Stimulated activated CD4-positive, alpha-beta T cell treated with anti-CD3 and anti-CD28 coated beads, Interleukin-4, amount 100 ng/mL, for 4 hours (primary cell): ENCODE measurements at places on chromosomes 11 and 22.

- no peak for DNase-seq
These were observed 653 bp downstream of the IL18BP start for GRCh38 chr11:71999362-71999761.

GRCh38 chr11:69211540-69211919, 55.8 kb downstream of the SMIM38 start:
- no peak for DNase-seq

DNA sequence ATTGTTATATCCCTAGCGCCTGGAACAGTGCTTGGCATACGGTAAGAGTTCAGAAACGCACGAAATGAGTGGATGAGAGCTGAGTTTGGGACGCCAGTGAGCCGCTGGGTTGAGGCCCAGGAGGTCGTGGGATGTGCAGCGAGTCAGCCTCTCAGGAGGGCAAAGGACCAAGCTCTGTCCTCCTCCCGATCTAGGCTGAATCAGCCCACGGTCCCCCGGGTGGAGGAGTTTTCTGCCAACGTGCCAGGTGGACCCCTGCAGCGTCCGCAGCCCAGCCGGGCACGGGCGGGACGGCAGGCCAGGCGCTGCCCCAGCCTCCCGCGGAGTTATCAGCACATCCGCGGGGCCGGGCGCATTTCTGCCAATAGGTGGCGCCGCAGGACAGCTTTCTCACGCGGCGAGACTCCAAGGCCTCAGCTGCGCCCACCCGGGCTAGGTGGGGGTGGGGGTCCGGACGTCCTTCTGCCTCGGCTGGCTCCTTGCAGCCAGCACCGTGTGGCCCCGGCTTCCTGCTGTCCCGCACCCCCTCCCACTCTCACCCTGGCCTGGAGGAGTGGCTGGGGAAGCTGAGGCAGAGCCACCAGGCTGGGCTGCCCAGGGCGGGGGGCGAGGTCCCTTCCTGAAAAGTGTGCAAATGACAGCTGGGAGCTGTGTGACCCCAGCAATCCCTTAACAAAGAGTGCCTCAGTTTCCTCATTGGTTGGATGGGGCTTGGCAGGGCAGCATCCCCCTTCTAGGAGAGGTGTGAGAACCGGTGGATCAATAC, 2.2 kb upstream of the RPS19BP1 start:
- DNase-seq: peak; percentile 86

GRCh38 chr11:67412495-67413179, 2.8 kb upstream of the CARNS1 start:
- DNase-seq: no peak

DNA sequence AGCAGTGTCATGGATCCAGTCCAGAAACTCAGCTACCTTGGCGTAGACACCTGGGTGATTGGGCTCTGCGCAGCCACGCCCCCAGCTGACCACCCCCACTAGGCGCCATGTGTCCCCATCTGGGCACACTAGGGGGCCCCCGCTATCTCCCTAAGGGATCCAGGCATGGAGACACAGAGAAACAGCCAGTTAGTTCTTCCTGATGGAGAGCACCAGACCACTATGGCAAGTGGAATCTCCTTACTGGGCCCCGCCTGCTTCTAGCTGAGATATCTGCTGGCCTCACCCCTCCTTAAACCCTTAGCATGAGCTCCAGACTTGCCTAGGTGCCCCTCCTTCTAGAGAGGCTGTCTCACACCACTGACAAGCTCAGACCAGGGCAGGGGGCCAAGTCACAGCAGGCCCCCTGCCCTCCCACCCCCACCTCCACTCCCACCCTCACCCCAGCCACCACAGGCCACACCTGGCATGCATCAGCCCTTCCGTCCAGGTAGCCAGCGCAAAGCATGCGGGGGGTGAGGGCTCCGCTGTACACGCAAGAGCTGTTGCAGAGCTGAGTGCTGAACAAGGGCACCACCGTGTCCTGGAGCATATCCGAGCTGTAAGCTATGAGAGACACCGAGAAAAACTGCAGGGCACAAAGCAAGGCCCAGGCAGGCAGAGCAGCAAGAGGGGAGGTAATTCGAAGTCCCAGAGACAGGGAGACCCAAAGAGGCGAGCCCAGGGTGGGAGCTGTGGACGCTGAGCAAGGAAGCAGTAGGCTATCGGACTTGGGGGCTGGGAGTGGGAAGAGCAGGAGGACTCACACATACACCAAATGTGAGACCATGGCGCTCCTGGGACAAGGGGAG, 16.1 kb downstream of the TMPRSS5 start:
- DNase-seq: no peak

DNA sequence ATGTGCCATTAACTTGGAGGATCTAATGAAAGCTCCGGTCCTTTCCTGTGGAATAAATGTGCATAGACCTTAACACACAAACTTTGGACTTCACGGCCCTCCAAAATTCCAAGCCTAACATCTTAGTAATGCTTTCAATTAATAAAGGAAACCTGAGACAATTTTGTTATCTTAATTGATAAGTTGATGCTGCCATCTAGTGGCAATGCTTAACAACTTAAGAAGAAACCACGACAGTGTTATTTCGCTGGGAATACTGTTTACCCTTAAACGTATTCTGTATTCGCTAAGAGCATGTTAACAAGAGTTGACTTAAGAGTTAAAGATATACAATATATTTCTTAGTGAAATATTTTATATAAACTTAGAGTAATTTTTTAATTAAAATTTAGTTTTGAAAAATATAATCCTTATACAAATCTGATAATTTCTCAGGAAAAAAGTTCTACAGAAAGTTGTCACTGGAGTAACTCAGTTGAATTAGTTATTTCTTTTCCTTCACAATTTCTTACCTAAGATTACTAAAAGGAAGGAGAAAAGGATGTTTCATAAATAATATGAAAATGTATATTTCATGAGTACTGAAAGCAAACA, 35.0 kb upstream of the OR9G4 start:
- no peak for DNase-seq

DNA sequence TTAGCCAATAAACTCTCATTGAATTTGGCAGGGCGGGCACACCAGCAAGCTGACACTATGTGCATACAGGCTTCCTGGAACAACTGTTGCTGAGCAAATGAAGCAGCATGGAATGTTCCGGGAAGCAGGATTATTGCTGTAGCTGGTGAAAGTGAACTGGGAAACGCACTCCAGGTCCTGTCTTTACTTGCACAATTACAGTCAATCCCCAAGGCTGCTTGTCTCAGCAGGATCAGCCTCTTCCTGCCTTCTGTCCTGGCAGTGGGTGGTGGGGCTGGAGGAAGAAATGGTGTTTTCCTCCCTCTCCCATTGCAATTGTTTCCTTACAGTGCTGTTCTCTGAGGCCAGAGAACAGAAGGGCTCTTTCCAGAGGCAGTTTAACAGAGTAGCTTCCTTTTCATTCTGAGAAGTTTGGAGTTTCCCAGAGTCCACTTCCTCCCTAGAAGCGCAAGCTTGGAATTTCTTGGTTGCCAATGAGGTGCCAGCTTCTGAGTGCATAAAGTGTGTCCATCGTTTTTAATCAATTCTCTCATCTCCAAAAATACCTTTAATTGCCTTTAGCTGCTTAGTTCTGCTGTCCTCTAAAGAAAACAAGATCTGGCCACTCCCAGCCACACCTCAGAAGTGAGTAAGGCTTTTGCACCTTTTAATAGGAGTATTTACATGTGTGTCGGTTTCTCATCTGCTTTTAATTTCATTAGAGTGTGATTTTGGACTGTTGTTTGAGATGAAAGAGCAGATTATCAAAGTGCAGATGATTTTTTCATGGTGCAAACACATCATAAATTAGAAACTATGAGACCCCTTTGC, 19.9 kb downstream of the CD44 start:
- no peak for DNase-seq

DNA sequence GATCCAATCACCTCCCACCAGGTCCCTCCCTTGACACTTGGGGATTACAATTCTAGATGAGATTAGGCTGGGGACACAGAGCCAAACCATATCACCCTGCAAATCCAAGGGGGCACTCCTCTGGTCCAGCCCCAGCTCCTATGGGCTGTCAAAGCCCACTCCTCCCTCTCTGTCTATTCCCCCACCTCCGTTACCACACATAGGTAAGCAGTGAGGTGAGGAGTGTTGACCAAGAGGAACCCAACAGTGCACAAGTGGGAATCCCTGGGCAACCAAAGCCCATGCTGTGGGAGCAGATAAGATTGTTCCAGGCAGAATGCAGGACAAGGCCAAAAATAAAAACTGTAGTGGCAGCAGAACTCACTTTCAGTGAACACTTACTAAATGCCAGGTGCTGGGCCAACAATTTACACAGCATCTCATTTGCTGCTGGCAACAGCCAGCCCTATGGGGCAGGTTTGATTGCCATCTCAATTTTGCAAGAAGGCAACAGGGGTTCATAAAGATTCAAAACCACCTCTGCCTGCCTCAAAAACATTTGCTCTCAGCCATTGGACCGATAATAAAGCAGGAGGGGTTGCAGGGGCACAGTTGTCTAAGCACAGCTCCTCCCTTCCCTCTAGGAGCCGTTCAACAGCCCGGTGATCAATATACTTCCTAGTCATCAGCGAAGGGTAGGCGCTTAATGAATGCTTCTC, 8.9 kb downstream of the SDF2L1 start:
- DNase-seq: no peak

DNA sequence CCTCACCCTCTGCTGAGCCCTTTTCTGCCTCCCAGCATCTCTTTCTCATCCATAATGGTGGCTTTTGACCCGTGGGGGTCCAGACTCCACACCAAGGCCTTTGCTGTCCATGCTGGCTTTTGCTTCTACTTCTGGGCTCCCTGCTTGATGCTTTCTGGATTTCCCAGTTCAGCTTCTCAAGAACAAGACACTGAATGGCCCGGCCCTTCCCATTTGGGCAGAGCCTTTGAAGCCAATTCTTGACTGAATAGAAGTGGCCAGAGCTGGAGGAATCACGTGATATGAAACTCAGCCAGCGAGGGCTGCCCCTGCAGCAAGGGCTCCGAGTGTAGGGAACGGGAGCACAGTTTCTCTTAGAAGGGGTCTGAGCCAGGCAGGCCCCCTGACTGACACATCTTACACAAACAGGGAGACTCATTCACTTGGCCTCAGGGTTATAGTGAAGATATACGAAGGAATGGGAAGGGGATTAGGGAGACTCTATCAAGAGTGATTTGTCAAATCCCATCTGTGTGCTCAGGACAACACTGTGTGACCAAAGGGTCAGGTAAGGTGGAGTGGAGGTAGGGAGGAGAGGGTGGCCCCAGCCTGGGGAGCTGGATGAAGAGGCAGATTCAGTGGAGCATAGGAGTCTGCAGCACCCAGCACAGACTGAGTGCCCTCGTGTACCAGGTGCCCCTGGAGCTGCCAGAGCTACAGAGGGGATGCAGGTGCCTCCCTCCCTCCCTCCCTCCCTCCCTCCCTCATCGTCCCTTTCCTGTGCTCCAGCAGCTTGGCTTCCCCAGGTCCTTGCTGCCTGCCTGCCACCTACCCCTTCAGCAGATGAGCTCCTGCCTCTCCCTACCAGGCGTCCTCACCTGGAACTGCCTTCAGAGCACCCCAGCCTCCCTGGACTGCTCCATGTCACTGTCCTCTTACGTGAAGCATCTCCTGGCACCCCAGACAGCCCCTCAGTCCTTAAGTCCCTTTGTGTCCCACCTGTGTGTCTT, 106.0 kb downstream of the TRIM29 start:
- no peak for DNase-seq

DNA sequence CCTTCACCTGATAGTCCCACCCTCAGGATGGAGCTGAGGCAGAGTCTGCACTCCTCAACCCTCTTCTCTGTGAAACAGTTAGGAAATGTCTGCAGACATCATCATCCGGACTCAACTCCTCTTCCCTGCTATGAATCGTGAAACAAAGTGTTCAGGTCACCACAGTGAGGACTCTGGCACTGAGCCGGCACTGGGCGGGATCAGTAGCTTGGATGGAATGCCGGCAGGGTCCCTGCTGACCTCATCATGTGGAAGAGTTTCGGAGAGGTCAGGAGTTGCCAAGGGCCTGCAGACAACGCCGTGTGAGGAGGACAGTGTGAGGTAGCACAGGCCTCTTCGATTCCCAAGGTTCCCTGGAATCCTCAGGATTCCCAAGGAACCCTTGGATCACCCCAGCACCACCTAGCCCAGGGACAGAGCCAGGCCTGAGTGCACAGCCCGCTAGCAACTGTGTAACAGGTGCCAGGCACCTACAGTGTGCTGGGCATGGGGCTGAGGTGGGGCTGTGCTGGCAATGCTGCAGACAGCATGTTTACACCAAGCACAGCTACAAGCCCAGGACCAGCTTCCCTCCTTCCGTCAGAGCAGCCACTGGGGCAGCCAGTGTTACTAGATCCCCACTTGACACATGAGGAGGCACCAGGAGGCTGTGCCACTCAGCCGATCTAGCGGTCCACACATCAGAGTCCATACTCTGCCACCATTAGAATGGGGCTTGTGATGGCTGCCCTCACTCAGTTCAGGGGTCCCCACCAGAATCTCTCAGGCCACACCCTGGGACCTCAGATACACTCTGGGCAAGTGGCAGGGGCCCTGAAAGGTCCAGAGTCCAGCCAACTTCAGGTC, 693 bp upstream of the LINC01488 start:
- no peak for DNase-seq

DNA sequence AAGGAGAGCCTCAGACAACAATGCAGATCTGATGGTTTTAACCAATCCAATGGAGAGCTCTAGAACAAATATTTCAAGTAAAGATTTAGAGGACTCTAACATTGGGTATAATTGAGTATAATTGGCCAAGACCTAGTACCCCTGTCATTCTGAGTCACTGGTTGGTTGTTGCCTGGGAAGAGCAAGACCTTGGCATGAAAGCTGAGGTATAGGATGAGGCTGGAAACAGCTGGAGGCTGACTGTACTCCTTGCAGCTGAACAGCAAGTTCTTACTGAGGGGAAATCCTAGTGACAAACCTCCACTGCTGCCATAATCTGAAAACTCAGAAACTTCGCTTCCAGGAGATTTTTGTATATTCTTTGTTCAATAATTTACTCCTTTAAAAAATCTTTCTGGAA, 54.3 kb upstream of the MUC15 start:
- no peak for DNase-seq

DNA sequence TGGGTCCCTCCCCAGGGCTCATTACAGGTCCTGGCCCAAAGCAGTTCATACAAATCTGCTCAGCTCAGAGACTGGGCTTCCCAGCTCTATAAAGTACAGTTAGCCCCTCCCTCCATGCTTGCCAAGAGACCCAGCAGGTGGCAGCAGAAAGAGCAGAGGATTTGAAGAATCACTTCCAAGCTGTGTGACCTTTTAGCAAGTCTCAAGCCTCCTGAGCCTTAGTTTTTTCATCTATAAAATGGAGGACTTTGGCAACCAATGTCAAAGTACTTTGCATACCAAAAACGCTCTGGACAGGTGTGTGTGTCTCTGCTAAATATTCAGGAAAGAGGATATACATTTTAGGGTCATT, 26.6 kb downstream of the RELT start:
- no peak for DNase-seq

GRCh38 chr22:42308892-42309468, 38.5 kb upstream of the TCF20 start:
- no peak for DNase-seq

GRCh38 chr11:94835594-94835927, 67.4 kb downstream of the AMOTL1 start:
- DNase-seq: no peak

GRCh38 chr11:85517272-85517671, 109.9 kb downstream of the DLG2 start:
- no peak for DNase-seq
